ENCODE measurements at places on chromosomes 2 and 18.

DNA sequence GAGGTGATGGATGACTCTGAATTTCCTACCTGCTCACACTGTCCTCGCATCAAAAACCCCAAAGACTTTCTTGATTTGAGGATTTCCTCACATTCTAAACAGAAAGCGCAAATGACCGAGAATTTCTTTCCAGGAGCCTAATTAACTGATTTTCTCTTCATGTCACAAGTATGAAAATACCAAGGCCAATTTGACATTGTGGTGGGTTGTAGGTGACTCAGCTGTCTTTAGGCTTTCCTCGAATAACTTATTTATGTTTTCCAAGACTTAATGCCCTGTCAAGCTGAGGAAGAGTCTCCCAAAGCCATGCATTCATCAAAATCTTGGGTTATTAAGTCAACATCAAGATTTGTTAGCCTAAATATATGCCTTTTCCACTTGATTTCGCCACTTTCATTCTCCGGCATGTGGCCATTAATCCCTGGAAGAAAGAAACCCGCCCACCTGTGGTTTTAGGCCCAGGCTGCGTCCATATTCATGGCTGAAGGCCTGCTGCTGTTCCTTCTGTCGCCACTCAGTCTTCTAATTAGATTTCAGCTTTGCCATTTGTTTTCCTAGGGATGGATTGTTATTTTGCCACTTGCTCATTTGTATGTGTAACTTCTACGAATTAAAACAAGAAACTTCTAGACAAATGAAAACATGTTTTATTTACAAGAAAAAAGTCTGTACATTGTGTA lies 84.9 kb downstream of the ST6GAL2 start:
- no peak for DNase-seq

GRCh38 chr2:85248773-85249509 lies 78.8 kb downstream of the TGOLN2 start:
- DNase-seq: no peak

DNA sequence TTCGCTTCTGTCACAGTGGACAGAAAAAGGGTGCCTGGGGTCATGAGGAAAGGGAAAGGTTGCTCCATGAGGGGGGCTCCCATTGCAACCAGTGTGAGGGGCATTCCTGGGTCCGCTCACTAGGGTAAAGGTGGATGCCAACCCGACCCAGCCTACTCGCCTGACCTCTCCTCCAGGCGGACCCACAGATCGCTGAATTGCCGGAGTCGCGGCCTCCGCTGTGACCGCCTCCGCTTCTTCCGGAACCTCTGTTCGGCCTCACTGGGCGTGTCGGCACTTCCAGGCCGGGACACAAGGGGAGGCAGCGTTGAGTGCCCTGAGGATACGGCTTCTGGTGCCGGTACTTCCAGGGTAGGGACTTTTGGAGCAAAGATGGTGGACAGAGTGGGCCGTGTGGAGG lies 57.1 kb downstream of the TRABD2A start:
- DNase-seq: no peak

DNA sequence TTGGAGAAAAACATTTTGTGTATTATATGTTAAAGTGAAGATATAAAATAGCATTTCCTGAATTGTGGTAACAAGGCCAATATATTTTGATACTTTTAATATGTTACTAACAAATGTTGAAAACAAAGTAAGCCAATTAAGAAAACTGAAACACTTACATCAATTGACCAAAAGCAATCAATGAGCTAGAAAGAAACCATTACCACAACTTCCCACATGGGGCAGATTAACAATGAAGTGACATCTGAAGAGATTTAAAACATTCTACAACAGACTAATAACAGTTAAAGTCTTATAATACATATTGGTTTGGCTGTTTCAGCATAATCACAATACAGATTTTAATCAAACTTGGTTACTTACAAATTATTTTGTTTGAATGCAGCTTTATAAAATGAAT lies 282.4 kb upstream of the NETO1 start:
- DNase-seq: no peak

DNA sequence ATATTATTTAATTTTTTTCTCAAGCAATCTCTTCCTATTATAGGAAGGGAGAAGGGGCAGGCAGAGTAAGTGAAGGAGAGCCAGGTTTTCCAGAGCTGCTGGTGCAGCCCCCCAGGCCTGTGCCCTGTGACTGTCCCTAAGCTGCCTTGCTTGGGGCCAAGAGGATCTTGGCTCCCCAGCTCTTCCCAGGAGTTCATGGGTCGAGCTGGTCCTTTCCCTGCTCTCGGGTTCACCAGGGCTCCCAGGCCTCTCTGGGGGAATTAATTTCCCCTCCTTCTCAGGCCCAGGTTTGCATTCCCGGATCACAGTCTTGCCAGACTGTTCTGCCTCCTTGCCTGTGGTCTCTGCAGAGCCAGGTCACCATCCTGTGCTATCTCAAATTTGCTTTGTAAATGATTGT lies 12.7 kb upstream of the TMEM131 start:
- DNase-seq: no peak

- DNase-seq: no peak
Observed at GRCh38 chr2:184463102-184463865, 135.0 kb upstream of the ZNF804A start.

GRCh38 chr2:144924827-144925226 lies 404.9 kb upstream of the ZEB2 start:
- no peak for DNase-seq

DNA sequence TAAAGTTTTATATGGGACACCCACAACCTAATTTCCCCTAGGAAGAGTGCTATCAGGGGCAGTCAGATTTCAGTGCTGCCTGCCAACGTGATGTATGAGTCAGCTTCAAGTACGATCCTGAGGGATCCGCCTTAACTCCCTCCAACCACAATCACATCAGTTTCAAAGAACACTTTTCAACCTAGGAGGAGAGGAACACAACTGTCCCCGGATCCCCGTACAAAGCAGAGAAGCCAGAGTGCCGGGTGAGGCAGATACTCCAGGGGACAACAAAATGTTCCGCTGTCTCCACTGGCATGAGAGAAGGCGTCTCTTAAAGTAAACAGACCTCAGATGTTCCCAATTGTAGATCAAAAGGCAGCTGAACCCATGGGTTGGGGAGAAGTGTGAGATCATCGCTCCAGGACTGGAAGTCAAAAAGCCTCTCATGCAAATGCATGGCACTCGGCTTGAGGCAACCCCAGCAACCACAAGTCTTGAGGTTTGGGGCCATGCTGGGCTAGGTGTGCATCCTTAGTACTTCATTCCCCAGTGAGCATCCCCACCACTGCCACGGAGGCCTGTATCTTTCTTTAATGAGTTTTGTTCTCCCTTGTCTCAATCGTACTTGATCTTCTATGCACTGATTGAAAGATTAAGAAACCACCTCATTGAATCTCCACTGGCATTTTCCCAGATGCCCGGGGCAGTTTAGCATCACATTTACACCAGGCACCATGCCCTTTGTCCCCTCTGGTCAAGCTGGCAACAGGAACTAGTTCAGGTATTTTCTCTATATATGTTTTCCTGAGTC lies 91.0 kb upstream of the CCBE1 start:
- no peak for DNase-seq

DNA sequence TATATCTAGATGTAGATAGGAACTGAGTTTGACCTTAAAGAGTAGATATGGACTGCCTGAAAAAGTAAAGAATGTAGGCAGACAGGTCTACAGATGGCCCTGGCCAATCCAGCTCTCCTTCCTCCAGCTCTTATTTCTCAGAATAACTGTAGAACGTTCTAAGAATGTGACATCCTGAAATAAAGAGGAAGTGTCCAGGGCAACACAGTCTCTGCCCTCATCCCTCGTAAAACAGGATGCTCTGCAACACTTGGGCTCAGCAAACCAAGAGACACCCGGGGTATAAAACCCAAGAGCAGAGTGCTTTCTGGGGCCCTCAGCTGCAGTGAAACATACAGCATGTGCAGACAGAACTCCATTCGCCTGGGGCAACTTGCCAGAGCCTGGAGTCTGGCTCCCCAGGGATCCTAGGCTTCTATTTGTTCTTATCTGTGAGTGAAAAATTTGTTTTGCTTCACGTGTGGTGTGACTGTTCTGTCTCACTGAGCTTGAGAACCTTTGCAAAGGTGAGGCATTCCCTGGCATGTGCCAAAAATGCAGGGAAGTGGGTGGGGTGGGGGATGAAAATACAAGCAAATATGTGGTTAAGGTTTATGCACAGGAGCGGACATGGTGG lies 401.0 kb downstream of the SETBP1 start:
- peak; percentile 58 for DNase-seq

- DNase-seq: no peak
Observed at GRCh38 chr2:227592694-227593387, 5.9 kb upstream of the SCYGR2 start.

DNA sequence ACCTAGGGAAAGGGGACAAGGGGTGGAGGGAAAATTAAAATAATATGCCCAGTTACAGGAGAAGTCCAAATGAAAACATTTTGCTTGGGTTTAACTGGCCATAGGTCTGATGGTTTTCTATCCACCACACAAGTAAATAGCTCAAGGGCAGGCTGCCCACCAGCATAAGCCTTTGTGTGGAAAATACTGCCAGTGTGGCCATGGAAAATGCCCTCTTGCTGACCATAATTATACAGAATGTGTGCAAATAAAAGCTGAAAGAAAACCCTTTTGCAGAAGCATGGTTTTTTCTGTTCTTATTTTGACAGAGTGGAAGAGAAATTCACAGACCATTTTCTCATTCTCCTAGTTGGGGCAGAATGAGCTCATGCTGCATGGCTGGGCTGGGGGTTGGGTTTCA lies 111.3 kb upstream of the SIX2 start:
- DNase-seq: no peak

- DNase-seq: no peak
Observed at GRCh38 chr18:27750014-27750413, 426.9 kb downstream of the CDH2 start.

GRCh38 chr2:237348281-237348865 lies 65.6 kb downstream of the COL6A3 start:
- no peak for DNase-seq

GRCh38 chr2:238338710-238339394 lies 18.5 kb downstream of the TRAF3IP1 start:
- no peak for DNase-seq

GRCh38 chr2:135256531-135257260 lies 204.6 kb downstream of the RAB3GAP1 start:
- no peak for DNase-seq

- DNase-seq: no peak
Observed at GRCh38 chr2:194718881-194719280, 938.1 kb upstream of the SLC39A10 start.

DNA sequence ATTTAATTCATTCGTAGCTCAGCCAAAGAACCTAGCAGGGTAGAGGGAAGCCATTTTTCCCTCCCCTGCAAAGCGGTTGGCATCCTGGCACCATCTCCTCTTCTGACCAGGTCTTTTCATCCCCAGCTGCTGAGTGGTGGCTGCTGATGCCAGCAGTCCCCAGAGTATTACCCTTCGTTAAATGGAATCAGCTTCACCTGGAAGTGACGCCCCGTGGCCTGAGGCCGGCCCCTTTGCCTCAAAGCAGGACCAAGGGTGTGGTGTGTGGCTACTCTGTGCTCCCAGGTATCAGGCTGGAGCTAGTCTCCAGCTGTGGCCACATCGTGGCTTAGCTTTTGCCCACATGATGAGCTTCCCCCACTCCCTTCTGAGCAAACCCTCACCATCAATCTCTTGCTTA lies 12.3 kb upstream of the SP100 start:
- no peak for DNase-seq

DNA sequence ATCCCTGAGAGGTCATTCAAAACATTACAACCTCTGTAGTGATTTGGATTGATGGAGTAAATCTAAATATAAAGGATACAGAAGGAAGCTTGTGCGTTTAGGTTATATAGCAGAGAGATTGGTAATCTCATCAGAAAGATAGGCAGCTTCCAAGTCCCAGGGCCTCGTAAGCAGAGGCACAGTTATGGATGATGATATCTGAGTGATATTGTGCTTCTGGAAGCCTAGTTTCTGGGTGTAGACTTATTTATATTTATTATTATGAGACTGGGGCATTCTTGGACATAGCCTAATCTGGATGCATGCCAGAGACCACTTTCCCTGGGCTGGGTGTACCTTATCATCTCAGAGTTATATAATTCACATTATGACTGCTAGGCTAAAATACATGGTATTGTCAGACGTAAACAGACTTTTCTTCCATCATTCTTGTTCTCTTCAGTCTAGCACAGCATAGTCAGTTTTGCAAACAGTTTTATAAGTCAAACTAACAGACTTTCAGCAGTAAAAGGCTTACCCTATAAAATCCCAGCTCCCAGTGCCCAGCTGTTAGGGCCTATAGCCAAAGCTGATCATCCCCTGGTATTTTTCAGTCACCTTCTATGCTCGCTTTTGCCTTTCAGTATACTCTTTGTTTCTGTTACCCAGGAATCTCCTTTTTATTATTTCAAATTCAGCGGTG lies 47.9 kb downstream of the RAB3GAP1 start:
- DNase-seq: no peak

GRCh38 chr2:14530506-14530905 lies 102.0 kb upstream of the LRATD1 start:
- DNase-seq: no peak

GRCh38 chr18:46315161-46315560 lies 211.0 kb downstream of the HAUS1 start:
- DNase-seq: no peak

- no peak for DNase-seq
Observed at GRCh38 chr2:237723602-237724001, 75.0 kb upstream of the RBM44 start.

DNA sequence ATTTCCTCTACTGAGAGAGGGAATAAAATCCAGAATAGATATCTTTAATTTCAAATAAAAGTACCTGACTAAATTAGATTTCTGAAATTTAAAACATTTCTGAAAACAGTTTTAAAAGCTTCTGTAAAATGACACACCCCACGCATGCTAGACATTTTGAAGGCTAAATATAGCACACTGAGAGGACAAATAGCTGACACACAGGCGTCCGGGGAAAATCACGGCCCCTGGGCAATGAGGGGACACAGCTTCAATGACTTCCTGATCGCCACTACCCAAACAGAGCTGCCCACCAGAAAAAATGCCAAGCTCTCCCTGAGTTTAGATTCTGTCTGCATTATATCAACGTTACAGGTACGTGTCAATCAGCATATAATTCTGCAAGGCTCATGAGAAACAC lies 10.9 kb downstream of the TBC1D8 start:
- no peak for DNase-seq

DNA sequence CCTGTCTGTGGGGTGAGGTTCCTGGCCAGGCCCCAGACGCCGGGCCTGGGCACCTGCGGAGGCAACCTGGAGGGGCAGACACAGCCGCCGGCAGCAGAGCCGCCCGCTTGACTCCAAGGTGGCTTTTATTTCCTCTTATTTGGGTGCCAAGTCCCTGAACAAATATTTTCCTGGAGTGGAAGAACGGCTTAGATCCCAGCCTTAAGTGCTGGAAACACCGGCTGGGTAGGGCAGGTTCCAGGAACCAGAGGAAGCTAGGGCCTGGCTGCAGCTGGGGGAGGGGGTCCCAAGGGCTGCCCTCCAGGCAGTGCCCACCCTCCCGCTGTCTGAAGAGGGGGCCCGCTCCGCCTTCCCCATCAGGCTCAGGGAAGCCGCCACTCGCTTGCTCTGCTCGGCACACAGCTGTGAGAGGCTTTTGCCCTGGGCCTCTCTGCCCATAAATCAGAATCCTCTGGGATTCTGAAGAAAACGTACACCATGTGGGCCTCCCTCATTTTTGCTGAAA lies 28.2 kb downstream of the SDC1 start:
- no peak for DNase-seq

GRCh38 chr18:1916869-1917523 lies 654.3 kb downstream of the METTL4 start:
- DNase-seq: no peak

Measured in inflammatory macrophage (primary cell).